Right ventricle myocardium superior (tissue), 1 donor: ENCODE measurements at places on chromosomes 6 and 20.

GRCh38 chr6:145067430-145067829 is 667.9 kb downstream of the EPM2A start:
- no peak for DNase-seq

DNA sequence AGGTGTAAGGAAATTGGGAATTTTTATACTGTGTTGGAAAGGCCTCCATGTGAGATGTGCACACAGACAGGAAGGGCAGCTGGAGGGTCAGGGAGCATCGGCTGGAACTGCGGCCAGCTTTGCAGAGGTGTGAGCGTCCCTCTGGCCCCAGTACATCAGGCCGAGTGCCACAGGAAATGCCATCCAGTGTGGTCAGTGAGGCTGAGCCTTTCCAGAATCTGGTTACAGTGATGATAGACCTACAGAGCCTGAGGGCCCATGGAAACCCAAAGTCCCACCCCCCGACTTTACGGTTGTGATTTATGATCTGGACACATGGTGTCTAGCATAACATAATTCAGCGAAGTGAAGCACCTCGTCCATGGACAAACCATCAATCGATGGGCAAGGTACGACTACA is 137.3 kb upstream of the PDE10A start:
- DNase-seq: no peak

DNA sequence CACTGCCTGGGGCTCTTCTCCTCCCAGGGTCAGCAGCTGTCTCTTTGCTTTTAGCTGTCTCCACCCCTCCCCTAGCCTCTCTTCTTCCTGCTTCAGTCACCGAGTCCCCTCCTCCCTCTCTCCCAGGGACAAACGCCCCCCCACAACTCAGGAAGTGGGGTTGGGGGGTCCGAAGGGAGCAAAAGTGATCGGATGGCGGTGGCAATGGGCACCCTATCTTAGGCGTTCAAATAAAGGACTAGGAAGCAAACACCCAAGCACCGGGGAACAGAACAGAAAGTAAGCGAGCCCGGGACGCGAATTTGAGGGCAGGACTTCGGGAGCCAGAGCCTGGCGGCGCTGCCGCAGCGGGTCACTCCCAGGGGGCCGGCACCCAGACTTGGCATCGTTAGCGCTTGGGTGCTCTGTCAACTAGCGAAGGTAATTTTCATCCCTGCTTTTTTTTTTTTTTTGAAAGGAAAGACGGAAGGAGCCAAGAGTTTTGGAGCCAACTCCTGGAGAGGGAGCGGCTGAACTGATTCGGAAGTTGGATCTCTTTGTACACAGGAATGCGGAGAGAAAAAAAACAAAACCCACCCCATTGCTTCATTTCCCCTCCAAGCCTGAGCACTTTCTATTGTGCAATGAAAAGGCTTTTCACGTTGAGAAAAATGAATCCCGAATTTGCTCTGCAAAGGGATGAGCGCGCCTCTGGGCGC is 815 bp upstream of the ITPR3 start:
- DNase-seq: peak; percentile 59

- no peak for DNase-seq
Measured at GRCh38 chr6:134925800-134926199, 24.1 kb downstream of the ALDH8A1 start.

DNA sequence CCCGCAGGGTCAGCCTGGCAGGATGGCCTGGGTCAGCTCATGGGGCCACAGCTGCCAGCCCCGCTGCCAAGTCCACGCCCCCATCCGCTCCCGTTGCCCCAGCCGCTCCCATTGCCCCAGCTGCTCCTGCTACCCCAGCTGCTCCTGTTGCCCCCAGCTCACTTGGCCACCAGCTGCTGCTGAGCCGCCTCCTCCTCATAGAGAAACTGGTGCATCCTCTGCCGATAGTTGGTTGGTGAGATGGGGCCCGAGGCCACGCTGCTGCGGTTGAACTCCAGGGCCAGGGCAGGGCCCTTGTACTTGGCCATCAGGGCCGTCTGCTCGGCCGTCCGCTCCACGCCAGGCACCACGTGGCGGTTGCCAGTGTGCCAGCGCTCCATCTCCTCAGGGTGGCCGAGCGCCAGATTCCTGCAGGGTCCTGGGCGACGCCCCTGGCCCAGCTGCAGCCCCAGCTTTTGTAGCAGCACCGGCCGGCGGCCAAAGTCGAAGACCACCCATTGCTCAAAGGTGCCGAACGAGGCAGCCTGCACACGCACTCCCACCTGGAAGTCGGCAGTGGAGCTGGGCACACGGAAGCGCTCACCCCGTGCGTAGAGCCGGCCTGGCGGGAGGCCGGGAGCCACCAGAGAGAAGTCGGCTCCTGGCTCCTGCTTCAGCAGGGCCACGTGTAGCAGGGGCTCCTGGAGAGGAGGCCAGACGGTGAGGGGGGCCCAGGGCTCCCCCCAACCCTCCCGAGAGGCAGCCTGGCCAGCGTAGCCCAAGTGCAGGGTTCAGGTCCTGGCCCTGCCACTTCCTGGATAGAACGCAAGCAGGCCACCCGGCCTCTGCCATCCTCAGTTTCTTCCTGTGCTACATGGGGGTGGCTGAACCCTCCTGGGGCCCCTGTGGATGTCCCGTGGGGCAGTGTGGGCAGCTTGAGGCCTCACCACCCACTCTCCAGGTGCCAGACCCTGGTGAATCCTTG is 4.8 kb downstream of the HELZ2 start:
- DNase-seq: no peak

- no peak for DNase-seq
Measured at GRCh38 chr6:25880601-25881000, 6.6 kb upstream of the SLC17A3 start.

- DNase-seq: no peak
Measured at GRCh38 chr6:13371421-13372072, 43.2 kb upstream of the TBC1D7 start.

DNA sequence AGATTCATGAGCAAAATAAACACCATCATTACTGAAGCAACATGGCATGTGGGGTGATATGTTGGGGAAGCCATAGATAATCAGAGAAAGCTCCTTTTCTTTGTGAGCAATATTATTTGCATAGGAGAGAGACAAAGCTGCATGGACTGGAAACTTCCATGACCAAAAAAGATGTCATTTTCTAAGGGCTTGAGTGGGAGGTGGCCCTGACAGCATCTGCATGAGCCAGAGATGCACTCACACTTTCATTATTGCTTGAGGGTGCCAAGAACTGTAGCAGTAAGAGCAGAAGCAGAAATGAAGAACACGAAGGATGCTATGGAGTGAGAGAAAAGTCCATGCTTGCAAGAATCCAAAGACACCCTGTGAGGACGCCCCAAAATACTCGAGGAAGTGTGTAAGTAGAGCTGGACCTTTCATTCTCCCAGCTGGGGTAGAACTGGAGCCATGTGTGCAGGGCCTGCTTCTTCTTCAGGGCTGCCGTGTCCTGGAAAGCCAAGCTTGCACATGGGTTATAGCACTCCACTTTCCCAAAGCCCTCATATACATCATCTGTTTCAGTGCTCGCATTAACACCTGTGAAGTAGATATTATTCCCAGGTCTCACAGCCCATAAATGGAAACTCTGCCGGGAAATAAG is 851.2 kb downstream of the DHX35 start:
- DNase-seq: no peak

DNA sequence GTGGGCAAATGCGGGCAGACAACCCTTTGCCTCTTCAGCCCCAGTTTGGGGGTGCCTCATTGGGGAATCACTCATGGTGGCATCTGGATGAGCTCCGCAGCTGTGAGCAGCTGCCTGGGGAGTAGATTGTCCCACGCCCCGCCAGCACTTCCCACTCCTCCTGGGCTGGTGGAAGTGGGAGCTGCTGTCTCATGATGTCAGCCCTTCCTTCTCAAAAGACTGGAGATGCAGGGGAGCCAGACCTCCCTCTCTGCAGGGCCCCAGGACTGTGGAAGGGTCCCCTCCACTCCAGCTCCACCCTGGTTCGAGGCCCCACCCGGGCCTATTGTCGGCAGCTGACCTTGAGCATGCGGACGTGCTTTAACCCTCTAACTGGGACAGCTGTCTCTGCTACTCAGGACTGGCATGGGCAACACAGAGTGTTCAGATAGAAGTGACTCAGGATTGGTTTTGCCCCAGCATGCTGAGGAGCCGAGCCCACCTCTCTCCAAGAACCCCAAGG is 2.0 kb downstream of the UNC93A start:
- no peak for DNase-seq

- DNase-seq: no peak
Measured at GRCh38 chr6:135403584-135403983, 94.0 kb downstream of the AHI1 start.

GRCh38 chr6:109052852-109053251 is 41.8 kb downstream of the SESN1 start:
- no peak for DNase-seq

GRCh38 chr6:46925563-46926253 is 4.0 kb upstream of the ADGRF5 start:
- DNase-seq: peak; percentile 55

- no peak for DNase-seq
Measured at GRCh38 chr6:20188630-20189075, 23.6 kb downstream of the MBOAT1 start.

- DNase-seq: no peak
Measured at GRCh38 chr6:122818866-122819265, 29.8 kb downstream of the SMPDL3A start.

- no peak for DNase-seq
Measured at GRCh38 chr6:138610816-138611215, 111.5 kb upstream of the NHSL1 start.

GRCh38 chr20:46089167-46089416 is 670 bp downstream of the NCOA5 start:
- no peak for DNase-seq

DNA sequence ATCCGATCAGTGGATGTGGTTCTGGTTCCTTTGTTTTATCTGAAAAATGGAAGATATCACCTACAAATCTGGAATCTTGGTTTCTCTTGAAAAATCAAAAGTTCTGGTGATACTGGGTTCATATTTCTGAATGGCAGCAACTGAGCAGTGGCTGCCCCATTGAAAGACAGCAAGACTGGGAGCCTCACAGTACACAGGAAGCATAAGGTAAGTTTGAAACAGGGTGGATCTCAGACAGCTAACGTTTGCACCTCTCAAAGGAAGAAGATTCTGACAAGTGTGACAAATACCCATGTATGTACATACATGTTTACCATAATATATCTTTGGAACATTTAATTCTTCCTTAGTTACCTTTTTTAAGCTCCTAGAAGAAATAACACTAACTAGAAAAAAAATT is at the start of gene SAMD3:
SAMD3 (minus strand) TSS at position 177 of the 400 bp plus-strand sequence. CDS start 7,678 bp downstream, outside the sequence.
- DNase-seq: no peak

DNA sequence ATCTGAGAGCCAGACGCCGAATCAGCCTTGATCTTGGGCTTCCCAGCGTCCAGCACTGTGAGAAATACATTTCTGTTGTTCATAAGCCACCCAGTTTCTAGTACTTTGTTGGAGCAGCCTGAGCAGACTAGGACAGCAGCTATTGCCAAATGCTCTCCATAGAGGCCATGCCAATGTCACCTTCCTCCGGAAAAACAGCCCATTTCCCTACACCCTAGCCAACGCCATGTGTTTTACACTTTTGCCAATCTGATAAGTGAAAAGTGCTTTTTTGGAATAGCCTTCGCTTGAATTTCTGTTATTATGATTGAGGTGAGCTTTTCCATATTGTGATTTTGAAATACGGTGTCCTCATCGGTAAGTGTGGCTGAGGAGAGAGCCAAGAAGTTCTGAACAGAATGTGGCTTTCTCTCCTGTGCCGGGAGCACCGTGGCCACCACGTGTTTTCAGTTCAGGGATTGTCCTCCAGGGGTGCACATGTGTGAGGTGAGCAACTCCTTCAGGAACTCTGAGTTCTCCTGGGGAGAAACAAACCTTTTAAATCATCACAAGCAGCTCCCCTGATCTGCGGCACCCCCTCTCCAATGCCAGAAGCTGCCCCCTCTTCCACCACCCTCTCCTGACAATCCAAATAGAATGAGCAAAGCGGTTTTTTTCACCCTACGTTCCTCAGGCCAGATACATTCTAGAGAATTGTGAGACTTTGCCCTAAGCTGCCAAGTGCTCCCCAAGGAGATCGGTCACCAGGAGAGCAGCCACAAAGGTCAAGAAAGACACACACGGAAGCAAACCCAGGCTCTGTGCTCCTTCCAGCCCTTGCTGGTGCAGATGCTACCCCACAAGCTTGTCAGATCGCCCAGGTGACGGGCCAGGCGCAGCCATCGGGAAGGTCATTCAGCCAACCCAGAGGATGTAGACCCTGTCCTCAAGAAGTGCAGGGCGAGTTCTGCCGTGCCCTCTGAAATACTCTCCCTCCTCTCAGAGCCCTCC is 36.0 kb downstream of the TAF8 start:
- DNase-seq: no peak

DNA sequence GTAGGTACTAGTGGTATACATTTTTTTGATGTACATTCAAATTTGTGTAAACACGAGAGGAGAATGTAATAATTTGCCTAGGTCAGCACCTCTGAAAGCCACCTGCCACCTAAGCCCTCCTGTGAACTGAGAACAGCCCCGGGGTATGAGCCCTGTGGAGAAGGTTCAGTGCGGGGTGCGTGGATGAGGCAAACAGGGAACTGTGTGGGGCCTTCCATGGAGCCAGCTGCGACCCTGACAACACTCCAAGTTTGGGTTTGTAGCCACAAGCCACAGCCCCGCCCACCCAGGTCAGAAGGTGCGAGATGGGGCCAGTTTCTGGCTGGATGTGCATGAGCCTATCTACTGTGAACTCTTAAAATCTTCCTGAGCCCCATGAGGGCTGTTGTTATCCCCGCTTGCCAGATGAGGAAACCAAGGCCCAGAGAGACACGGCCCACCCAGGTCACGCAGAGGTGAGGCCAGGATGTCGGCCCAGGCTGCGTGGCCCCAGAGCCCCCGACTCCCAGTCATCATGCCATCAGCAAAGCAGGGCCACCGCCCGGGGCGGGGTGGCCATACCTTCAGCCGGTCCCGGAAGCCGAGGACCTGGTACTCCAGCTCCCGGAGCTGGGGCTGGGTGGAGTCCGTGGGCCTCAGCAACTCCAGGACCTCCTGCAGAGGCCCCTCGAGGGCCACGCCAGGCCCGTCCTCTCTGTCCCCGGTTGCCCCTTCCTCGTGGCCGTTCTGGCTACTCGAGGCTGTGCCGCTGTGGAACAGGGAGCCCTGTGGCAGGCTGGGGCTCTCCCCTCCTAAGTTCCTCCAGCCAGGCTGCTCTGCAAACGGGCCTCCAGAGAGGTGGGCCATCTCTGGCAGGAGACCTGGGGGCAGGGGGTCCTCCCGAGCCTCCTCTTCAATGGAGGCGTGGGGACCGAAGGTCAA is 89.6 kb downstream of the RIPOR3 start:
- DNase-seq: no peak

GRCh38 chr20:41969656-41970055 is 351.5 kb upstream of the CHD6 start:
- no peak for DNase-seq

GRCh38 chr20:45821947-45822346 is 5.2 kb downstream of the TNNC2 start:
- no peak for DNase-seq

GRCh38 chr20:25508083-25508770 is 77.1 kb downstream of the NINL start:
- DNase-seq: no peak

DNA sequence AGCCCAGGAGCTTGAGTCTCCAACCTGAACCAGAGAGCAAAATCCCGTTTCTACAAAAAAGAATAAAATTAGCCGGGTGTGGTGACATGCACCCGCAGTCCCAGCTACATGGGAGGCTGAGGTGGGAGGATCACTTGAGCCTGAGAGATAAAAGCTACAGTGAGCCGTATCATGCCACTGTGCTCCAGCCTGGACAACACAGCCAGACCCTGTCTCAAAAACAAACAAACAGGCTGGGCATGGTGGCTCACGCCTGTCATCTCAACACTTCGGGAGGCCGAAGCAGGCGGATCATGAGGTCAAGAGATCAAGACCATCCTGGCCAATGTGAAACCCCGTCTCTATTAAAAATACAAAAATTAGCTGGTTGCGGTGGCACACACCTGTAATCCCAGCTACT is 11.4 kb upstream of the PTCRA start:
- no peak for DNase-seq
